ENCODE measurements at places on chromosomes 4 and X.

DNA sequence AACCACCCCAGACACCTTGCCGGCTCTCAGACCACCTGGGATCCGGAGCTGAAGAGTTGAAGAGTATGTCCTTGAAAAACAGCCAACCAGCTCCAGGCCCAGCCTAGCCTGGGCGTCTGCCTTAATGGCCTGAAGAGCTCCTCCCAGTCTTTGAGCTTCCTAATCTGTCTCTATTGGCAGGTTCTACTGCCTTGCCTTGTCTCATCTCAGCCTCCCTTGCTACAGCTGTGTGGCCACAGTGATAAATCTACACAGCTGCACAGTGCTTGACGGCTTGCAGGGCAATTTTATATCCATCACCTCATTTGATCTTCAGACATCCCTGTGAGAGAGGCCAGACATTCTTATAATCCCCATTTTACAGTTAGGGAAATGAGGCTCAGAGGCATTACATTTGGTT is 19.9 kb downstream of the AWAT2 start:
- DNase-seq = no peak

GRCh38 chr4:13597604-13598003 is 29.9 kb downstream of the BOD1L1 start:
- no peak for DNase-seq

GRCh38 chr4:173171098-173171497 is 2.5 kb downstream of the GALNT7 start:
- DNase-seq = no peak

- DNase-seq = no peak
These were observed 122.5 kb upstream of the MAMLD1 start for GRCh38 chrX:150240643-150240970.

DNA sequence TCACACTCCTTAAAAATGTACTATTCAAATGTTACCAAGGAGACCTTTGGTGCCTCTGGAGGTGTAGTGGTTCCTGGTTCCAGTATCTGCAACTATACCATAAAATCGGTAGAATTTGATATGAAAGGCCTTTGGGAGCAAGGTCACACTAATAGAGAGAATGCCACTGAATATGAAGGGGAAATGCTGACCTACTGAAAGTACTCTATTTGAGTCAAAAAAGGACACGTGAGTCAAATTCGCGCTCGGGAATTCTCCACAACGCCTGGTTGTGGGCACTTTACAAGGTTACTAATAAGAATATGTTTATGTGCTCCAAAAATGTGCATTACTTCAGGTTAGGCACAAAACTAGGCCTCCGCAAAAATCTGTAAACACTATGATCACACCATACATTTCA is 39.5 kb upstream of the RELL1 start:
- DNase-seq = no peak

DNA sequence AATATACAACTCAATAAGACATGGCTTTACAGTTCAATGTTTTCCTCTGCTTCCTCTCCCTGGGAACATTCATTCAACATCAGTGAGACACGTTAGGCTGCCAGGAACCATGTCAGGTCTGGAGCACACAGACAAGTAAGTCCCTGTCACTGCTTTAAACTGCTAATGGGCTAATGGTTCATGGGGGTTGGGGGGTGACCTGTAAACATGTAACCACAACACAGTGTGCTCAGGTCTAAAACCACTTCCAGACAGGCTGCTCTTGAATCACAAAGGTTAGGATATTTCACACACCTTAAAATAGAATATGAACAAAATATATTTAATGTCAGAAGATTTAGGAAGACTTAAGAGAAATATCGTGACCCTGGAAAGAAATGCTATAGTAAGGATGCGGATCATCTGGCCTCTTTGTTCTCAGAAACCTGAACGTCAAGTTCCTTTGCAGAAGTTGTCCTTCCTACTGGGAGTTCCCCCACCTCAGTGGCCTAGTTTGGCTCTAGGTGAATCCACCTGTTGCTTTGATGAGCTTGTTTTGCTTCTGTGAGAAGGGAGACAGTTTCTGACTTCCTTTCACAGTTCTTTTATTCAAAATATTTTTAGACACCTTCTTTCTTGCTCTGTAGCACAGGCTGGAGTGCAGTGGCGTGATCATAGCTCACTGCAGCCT is 359.9 kb downstream of the UNC5C start:
- DNase-seq = peak; percentile 50

- DNase-seq = no peak
These were observed 516.6 kb downstream of the PPARGC1A start for GRCh38 chr4:23373261-23373660.

DNA sequence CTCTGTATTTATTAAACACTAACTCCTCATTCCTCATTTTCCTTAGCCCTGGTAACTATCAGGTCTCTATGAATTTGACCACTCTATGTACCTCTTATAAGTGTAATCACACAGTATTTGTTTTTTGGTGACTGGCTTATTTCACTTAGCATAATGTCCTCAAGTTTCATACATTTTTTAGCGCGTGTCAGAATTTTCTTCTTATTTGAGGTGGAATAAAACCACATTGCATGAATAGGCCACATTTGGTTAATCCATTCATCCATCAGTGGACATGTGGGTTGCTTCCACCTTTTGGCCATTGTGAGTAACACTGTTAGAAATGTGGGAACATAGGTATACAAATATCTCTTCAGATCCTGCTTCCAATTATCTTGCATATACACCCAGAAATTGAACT is 341.2 kb upstream of the BOD1L1 start:
- DNase-seq = no peak

DNA sequence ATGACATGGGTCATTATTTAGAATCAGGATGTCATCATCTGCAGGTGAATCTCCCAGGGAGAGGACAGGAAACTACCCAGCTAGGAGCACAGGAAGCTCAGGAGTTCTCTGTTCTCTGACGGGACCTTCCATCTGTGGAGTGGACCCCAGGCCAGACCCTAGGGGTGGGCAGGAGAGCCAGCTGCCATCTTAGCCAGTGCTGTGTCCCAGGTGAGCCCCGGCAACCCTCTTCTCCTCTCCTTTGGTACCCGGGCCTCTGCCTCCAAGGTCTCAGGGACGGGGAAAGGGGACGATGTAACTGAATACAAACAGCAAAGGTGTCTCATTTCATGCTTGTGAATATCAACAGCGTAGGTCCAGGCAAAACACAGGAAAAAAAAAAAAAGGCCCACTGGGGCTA is 48.5 kb downstream of the C4orf50 start:
- no peak for DNase-seq

DNA sequence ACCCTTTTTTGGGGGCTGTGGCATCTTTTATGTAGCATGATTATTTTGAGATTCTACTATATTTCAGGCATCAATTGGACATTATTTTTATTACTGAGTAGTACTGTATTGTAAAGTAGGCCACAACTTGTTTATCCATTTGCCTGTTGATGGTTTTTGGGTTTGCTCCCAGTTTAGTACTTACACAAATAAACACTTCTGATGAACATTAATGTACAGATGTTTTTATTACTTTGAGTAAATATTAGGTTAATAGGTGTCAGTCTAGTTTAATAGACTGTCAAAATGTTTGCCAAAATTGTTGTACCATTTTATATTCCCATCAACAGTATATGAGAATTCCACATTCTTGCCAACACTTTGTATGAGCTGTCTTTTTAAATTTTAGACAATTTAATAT is 214.9 kb upstream of the MAD2L1 start:
- no peak for DNase-seq

- no peak for DNase-seq
These were observed 10.2 kb upstream of the FAM120C start for GRCh38 chrX:54193085-54193821.

- no peak for DNase-seq
These were observed 325.2 kb downstream of the MAPK10 start for GRCh38 chr4:86034616-86035015.

DNA sequence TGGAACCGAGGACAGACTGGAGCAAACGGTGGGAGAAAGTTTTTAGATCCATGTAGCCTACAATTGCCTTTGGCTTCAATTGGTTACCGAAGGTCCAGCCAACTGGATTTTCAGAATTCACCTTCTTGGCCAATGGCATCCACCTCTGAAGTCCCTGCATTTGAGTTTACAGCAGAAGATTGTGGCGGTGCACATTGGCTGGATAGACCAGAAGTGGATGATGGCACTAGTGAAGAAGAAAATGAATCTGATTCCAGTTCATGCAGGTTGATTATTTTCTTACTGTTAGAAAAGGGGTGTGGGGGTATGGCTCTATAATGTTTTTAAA is 702 bp downstream of the KLHL5 start:
- DNase-seq = no peak

DNA sequence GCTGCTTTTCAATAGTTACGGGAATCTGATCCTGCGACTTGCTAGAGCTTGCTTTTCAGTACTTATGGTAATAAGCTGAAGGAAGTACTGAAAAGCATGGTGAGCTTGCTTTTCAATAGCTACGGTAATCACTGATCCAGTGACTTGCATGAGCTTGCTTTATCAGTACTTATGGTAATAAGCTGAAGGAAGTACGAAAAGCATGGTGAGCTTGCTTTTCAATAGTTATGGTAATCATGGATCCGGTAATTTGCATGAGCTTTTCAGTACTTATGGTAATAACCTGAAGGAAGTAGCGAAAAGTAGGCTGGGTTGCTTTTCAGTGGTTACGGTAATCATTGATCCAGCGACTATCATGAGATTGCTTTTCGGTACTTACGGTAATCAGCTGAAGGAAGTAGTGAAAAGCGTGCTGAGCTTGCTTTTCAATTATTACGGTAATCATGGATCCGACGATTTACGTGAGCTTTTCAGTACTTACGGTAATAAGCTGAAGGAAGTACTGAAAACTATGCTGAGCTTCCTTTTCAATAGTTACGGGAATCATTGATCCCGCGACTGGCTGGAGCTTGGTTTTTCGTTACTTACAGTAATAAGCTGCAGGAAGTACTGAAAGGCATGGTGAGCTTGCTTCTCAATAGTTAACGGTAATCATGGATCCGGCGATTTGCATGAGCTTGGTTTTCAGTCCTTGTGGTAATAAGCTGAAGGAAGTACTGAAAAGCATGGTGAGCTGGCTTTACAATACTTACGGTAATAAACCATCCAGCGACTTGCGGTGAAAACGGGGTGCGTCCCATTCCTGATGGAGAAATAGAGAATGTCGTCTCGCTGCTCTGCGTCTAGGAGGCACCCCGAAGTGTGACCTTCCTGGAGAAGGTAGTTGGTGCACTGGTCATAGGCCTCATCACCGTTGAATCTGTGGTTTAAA is 6.5 kb downstream of the CRLF2 start:
- peak; percentile 79 for DNase-seq

- DNase-seq = no peak
These were observed 78.7 kb upstream of the TET2 start for GRCh38 chr4:105067946-105068345.

GRCh38 chrX:69614886-69615285 is 1.0 kb upstream of the EDA start:
- no peak for DNase-seq

DNA sequence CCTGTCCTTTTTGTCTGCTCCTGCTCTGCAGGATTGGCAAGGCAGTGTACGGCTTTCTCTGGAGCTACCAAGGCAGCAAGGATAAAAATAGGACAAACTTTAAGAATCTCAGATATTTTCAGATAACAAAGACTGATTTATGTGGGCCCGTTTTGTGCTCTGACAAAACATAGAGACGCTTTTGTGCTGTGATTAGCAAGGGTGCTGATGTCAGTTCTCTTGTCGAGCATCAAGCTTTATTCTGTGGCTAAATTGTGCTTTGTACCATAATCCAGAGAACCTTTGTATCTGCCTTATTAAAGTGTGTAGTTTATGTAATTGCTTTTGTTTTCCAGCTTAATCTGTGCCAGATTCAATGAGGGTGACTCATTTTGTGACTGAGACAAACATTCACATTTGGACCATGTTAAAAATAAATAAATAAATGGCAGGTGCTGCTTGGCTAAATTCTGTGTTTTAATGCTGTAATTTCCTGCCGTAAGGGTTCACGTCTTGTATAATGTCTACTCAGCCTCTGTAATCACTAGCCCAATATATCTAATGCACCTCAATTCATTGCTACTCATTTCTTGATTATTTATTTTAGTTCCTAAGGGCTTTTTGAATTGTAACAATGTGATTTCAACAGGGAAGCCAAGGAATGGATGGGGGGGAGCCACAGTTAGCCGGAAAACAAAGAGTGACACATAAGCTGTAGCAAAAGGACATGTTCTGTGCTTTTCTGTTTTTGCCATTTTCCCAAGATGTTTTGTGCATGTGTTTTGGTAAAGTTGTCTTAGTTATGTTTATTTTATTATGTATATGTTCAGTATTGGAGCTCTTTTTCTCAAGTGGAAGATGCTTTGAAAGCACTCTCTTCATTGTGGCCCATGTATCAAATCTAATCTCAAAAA is 75.1 kb downstream of the GAB1 start:
- DNase-seq = no peak

GRCh38 chr4:158875026-158875425 is 106.2 kb downstream of the FNIP2 start:
- no peak for DNase-seq

DNA sequence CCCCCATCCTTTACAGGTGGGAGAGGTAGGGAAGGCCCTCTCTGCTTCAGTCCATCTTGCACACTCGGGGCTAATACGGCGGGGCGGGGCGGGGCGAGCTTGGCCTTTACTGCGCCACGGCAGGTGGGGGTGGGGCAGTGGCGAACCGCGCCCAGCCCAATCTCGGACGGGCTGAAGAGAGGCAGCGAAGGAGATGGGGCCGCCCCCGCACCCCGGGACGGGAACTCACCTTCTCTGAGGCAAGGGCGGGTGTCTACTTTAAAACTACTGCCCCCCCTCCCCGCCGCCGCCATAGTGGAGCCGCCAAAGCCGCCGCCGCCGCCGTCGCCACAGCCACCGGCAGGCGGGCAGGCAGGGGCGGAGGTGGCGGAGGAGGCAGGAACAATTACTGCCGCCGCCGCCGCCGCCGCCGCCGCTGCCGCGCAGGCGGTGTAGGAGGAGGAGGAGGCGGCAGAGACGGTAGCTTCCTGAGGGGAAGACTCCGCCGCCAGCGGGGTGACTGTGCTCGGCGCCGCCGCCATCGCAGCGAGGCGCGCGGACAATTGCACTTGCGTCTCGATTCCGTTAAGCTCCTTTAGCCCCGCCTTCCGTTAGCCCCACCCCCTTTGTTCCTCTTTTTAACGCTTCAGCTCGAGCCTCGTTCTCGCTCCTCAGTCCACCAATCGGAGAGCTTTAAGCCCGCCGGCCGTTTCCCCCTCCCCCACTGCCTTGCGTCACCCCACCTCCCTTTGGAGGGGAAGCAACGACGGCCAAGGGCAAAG is at the start of gene ZMAT1:
Gene ZMAT1, minus strand, starts transcription at position 540 of the 761 bp plus-strand sequence. Its CDS starts 19 bp downstream, at position 521.
- DNase-seq = peak; percentile 92

- no peak for DNase-seq
These were observed 85.2 kb downstream of the PLAC1 start for GRCh38 chrX:134572816-134573682.

GRCh38 chr4:163967263-163967662 is 472.8 kb downstream of the TMA16 start:
- no peak for DNase-seq
